ENCODE measurements at places on chromosomes 3 and 15. TPM values are rescaled to one million over a fixed set of nuclear protein-coding genes. Genes with fewer than 3 reads are reported as not detected.

GRCh38 chr3:194072097-194072428, 63.9 kb upstream of the HES1 start:
- no peak for DNase-seq
- no peaks in the 10 kb centered on the region for H3K36me3 ChIP-seq
- peaks cover 21% of the 10 kb centered on the region for H3K4me1 ChIP-seq
- H3K4me3 ChIP-seq: no peak overlapping the region
- peaks cover 72% of the 10 kb centered on the region for H3K27me3 ChIP-seq

DNA sequence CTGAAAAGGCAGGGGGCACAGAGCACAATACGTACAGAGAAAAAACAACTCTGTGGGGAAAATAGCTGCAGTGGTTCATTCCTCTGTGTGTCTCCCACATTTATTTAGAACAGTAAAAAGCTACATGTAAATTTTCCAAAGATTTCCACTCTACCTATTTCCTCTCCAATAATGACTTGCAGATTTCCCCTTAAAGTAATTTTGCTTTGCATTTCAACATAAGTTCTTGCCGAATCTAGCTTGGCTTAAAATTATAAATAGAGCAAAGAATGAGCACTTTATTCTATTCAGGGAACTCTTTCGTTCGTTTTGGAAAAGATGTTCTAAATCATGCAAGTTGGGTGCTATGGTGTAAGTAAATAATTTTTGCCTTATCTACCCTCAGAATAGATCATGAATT, 58.2 kb upstream of the NR2E3 start:
- H3K4me3 ChIP-seq: no peak overlapping the region
- no peak for DNase-seq
- H3K36me3 ChIP-seq: no peaks in the 10 kb centered on the region
- no peak overlapping the region for H3K27ac ChIP-seq
- peaks cover 6% of the 10 kb centered on the region for H3K4me1 ChIP-seq

- H3K4me3 ChIP-seq: peak overlapping the region; percentile 73
- H3K27ac ChIP-seq: no peak overlapping the region
- H3K36me3 ChIP-seq: no peaks in the 10 kb centered on the region
- peaks cover 5% of the 10 kb centered on the region for H3K4me1 ChIP-seq
- peaks cover 49% of the 10 kb centered on the region for H3K27me3 ChIP-seq
These were observed 739 bp upstream of the AMOTL2 start for GRCh38 chr3:134374791-134375581.

GRCh38 chr3:186002884-186003472, 65.2 kb upstream of the TRA2B start:
- DNase-seq: no peak
- no peaks in the 10 kb centered on the region for H3K4me1 ChIP-seq
- H3K27ac ChIP-seq: no peak overlapping the region

- H3K27ac ChIP-seq: no peak overlapping the region
- no peaks in the 10 kb centered on the region for H3K36me3 ChIP-seq
- DNase-seq: no peak
- no peak overlapping the region for H3K4me3 ChIP-seq
- H3K27me3 ChIP-seq: peaks cover 28% of the 10 kb centered on the region
- H3K4me1 ChIP-seq: peaks cover 17% of the 10 kb centered on the region
These were observed 7.0 kb upstream of the TMEM62 start for GRCh38 chr15:43126356-43126755.

DNA sequence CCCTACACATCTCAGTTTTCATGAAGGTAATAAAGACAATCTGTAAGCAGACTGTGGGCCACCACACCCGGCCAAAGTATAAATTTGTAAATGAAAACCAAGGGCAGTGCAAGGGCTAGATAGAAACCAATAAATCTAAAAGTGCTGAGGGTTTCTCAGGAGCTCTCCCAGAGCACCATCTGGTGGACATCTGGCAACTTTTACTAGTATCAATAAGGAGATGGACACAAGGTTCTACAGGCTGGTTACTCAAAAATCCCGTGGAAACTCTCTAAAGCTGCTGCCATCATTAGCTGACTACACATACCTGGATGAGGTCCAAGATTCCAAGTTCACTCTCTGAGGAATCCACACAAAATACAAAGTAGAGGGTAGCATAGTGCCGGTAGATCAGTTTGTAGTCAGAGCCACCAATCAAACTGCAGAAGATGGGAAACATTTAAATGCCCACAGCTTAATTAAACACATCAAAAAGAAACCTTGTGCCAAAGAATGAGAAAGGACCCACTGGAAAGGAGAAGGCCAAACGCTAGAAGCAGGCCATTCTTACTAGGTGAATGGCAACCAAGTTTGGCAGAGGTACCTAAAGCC, 5.5 kb downstream of the AP3S2 start:
- H3K4me3 ChIP-seq: no peak overlapping the region
- no peaks in the 10 kb centered on the region for H3K27me3 ChIP-seq
- no peak overlapping the region for H3K27ac ChIP-seq
- DNase-seq: no peak
- H3K36me3 ChIP-seq: peaks cover 36% of the 10 kb centered on the region

SNX4 gene
- total RNA-seq: 50.7 TPM

DNA sequence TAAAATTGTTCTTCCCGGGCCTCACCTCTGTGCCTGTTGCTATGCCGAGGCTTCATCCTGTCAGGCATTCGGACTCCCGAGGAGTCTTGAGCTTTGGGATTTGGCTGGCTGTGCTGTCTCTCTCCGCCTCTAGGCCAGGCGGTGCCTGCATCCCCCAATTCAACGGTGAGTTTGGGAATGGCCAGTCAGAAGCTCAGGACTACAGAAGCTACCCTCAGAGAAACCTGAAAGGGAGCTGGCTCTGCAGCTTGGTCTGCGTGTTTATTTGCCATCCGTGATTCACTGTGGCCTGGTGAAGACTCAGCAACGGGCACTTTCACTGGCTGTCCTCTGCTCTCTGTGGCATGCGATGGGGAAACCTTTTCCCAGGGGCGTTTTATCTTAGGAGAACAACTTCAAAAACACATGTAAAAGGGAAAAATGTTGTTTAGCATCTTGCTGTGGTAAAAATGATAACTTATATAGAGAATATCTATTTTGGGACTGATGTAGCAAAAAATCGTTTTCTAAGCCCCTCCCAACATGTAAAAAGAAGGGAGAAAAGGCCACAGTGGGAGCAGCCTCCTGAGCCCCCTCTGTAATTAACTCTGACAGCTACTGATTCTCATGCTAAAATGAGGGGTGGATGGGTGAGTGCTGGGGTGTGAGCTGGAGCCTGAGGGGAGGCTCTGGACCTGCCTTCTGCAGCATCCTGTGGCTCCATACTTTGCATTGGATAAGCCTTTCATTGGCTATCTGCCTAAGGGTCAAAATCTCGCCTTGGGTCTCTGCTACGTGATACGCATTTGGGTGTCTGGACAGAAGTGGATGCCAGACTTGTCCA, 103.4 kb upstream of the KLHL25 start:
- no peaks in the 10 kb centered on the region for H3K36me3 ChIP-seq
- DNase-seq: no peak
- peaks cover 7% of the 10 kb centered on the region for H3K27me3 ChIP-seq

ADAMTS17 gene
- total RNA-seq: 1.1 TPM

DNA sequence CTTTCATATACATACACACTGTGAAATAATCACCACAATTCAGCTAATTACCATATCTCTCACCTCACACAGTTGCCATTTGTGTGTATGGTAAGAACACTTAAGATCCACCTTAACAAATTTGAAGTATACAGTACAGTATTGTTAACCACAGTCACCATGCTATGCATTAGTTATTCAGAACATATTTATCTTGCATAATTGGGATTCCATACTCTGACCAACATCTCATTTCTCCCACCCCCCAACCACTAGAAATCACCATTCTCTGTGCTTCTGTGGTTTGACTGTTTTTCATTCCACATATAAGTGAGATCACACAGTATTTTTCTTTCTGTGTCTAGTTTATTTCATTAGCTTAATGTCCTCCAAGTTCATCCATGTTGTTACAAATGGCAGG, 247.7 kb upstream of the CTNNB1 start:
- DNase-seq: no peak
- H3K4me1 ChIP-seq: no peaks in the 10 kb centered on the region
- no peaks in the 10 kb centered on the region for H3K36me3 ChIP-seq
- H3K27ac ChIP-seq: no peak overlapping the region
- no peak overlapping the region for H3K4me3 ChIP-seq
- H3K27me3 ChIP-seq: no peaks in the 10 kb centered on the region

CP gene
- total RNA-seq: not detected

GRCh38 chr15:79539401-79539800, 107.3 kb downstream of the MINAR1 start:
- no peaks in the 10 kb centered on the region for H3K36me3 ChIP-seq
- H3K27me3 ChIP-seq: peaks cover 2% of the 10 kb centered on the region
- H3K4me3 ChIP-seq: no peak overlapping the region
- H3K4me1 ChIP-seq: no peaks in the 10 kb centered on the region
- no peak overlapping the region for H3K27ac ChIP-seq

DNA sequence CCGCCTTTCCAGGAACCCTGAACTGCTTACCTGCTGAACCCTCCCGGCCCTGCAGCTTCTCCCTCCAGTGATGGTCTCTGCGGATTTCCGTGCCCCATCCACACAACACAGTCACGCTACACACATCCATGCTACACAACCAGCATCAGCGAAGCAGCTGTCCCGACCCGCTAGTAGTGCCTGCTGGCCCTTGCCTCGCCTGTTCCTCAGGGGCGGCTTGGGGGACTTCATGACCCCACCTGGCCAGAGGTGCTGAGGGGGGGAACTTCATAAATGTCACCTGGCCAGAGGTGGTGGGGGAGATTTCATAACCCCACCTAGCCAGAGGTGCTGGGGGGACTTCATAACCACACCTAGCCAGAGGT, 530 bp upstream of the TUBGCP5 start:
- H3K27me3 ChIP-seq: no peaks in the 10 kb centered on the region
- no peak for DNase-seq
- H3K4me3 ChIP-seq: peak overlapping the region; percentile 84
- peaks cover 20% of the 10 kb centered on the region for H3K4me1 ChIP-seq
- H3K27ac ChIP-seq: peak overlapping the region; percentile 82
- peaks cover 17% of the 10 kb centered on the region for H3K36me3 ChIP-seq

DNA sequence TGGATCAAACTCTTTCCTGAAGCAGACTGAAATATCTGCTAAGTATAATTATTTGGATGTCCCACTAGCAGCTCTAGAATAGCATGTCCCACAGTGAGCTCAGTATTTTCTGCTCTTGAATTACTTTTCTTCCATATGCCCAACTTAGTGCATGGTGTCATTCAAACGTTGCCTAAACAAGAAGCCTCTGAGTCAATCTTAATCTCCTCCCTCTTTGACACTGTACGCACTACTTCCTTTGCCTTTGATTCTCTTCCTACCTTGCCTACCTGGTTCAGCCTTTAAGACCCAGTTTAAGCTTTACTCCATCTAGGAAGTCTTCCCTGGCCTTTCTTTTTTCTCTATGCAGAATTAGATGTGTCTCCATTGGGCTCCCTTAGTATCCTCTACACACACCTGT, 54.5 kb downstream of the SEC22A start:
- no peaks in the 10 kb centered on the region for H3K27me3 ChIP-seq
- H3K27ac ChIP-seq: no peak overlapping the region
- H3K4me1 ChIP-seq: peaks cover 2% of the 10 kb centered on the region
- H3K4me3 ChIP-seq: no peak overlapping the region

LEKR1 gene
- 0.30 TPM for total RNA-seq

GRCh38 chr3:38950581-38950980, 101.2 kb downstream of the SCN11A start:
- H3K27ac ChIP-seq: no peak overlapping the region
- DNase-seq: no peak
- H3K36me3 ChIP-seq: no peaks in the 10 kb centered on the region

GRCh38 chr3:435161-435560, 238.6 kb downstream of the CHL1 start:
- no peaks in the 10 kb centered on the region for H3K36me3 ChIP-seq
- no peaks in the 10 kb centered on the region for H3K4me1 ChIP-seq
- no peak overlapping the region for H3K27ac ChIP-seq
- no peak overlapping the region for H3K4me3 ChIP-seq
- H3K27me3 ChIP-seq: no peaks in the 10 kb centered on the region
- no peak for DNase-seq

DNA sequence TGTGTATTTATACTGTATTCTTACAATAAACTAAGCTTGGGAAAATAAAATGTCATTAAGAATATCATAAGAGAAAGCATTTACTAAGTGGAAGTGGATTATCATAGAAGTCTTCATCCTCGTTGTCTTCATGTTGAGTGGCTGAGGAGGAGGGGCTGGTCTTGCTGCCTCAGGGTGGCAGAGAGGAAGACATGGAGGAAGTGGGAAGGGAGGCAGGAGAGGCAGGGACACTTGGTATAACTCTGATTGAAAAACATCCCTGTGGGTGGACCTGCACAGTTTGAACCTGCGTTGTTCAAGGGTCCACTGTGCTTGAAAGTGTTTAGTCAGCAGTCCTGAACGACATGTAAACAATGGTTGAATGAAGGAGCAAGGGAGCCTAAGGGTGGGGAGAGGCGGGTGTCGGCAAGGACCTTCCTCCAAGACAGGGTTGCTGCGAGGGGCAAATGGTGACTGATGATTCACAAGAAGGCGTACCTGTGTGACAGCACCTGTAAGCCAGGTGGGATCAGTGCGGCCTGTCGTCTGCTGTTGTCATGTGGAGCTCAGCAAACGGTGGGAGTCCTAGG, 103.8 kb upstream of the KLF13 start:
- no peak overlapping the region for H3K4me3 ChIP-seq
- H3K4me1 ChIP-seq: peaks cover 14% of the 10 kb centered on the region
- no peak for DNase-seq
- no peaks in the 10 kb centered on the region for H3K36me3 ChIP-seq
- H3K27me3 ChIP-seq: peaks cover 3% of the 10 kb centered on the region

- H3K4me1 ChIP-seq: peaks cover 29% of the 10 kb centered on the region
- DNase-seq: no peak
- H3K27me3 ChIP-seq: no peaks in the 10 kb centered on the region
- H3K27ac ChIP-seq: peak overlapping the region; percentile 86
These were observed 63.0 kb downstream of the SFMBT1 start for GRCh38 chr3:52982839-52983238.

GRCh38 chr15:77010312-77010686, 15.4 kb downstream of the PSTPIP1 start:
- H3K4me3 ChIP-seq: no peak overlapping the region
- peaks cover 70% of the 10 kb centered on the region for H3K36me3 ChIP-seq
- H3K27ac ChIP-seq: peak overlapping the region; percentile 74
- peaks cover 65% of the 10 kb centered on the region for H3K4me1 ChIP-seq
- no peaks in the 10 kb centered on the region for H3K27me3 ChIP-seq

SLCO3A1 gene
- total RNA-seq: 26.3 TPM

DNA sequence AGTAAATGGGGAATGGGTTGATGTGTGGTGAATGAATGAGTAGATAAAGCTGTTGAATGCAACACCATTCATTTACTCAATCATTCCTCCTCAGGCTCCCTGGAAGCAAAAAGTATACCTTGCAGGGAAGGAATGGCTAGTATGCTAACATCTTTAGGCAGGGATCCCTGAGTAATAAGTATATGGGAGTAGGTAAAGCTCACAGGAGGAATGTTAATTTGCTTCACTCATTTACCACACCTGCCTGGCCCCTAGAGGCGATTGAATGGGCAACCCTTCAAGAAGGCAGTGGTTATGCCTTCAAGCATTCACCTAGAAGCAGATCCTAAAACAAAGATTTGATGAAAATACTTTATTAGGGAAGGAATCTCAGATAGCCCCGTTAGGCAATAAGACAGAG, 208.7 kb upstream of the GADL1 start:
- peaks cover 42% of the 10 kb centered on the region for H3K4me1 ChIP-seq
- no peak for DNase-seq
- H3K4me3 ChIP-seq: no peak overlapping the region
- peaks cover 6% of the 10 kb centered on the region for H3K36me3 ChIP-seq
- no peak overlapping the region for H3K27ac ChIP-seq
- peaks cover 9% of the 10 kb centered on the region for H3K27me3 ChIP-seq

NTRK3 gene
- 0.51 TPM for total RNA-seq

Data from activated T-helper 2 cell treated with anti-CD3 and anti-CD28 coated beads, Interferon-gamma antibody, Interleukin-2, Interleukin-4, amounts not matched to agents 10 μg/mL and 5 μg/mL and 100 μg/mL, durations not matched to agents 14 hours and 24 hours and 36 hours (primary cell).